ENCODE measurements at places on chromosomes 3 and 15.

GRCh38 chr3:89521328-89521727, 413.9 kb downstream of the EPHA3 start:
- DNase-seq, result no peak

- no peak for DNase-seq
Observed at GRCh38 chr15:57528940-57529565, 62.7 kb upstream of the MYZAP start.

DNA sequence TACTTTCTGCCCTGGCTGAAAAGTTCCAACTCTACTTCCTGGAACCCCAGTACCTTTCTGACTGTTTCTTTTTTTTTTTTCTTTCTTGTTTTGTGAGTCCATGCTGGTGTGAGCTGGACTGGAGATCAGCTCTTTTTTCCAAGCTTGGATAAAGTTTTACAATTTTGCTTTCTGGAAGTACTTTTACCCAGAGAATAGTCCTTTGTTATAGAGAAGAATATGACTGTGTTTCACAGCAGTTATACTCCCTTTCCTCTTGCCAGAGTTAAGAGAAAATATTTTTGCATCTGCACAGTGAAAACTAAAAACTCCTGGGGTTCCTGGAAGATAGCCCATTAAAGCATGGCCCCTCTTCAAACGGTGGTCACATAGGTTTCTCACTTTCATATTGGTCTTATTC, 1100.6 kb downstream of the OTOL1 start:
- DNase-seq, result no peak

DNA sequence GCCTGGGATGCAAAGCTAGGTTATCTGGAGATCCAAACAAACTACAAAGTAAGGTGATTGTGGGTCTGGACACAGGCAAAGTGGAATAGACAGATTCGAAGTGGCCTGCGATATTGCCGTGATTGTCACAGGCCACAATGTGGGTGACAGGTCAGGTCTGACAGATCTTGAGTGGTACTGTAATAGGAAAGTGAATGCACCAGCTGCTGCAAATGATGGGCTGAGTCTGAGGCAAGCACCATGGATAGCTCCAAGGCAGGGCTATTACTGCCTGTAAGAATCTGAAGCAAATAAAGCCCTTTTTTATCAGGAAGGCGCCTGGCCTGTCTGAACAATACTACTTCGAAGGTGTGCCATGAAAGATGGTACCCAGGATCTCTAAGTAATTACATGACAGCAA, 10.0 kb downstream of the ARMC8 start:
- DNase-seq, result peak; percentile 17

- no peak for DNase-seq
Observed at GRCh38 chr15:38687340-38687739, 122.7 kb upstream of the RASGRP1 start.

DNA sequence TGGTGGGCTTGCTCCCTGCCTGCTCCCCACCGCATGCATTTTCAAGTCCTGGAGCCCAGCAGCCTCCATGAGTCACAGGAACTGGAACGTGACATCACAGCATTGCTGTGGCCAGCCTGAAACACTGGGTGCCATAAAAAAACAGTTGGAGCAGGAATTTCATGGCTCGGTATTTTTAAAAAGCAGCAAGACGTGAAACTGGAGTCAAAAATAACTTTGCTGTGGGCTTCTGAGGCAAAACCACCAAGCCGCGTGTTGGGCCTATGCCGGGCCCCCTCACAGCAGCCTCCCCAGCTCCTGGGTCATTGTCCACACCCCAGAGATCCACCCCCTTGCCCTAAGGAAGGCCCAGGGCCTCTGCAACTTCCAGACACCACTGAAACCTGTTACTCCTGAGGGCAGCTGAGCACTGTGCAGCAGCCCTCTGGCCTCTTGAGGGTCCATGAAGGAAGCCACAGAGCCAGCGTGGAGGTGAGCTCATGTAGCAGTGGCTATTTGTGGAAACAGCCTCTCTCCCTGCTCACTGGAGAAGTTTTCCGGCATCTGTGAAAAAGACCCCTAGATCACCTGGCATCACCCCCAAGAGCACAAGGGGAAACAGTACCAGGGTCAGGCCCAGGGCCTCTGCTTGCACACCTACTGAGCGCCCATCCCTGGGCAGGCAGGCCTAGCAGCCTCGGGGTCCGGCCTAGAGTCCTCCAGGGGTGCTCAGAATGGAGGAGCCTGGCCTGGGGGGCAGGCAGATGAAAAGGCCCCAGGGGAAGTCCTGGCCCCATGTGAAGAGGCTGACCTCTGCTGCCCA, 34.0 kb upstream of the DUSP7 start:
- peak; percentile 83 for DNase-seq

DNA sequence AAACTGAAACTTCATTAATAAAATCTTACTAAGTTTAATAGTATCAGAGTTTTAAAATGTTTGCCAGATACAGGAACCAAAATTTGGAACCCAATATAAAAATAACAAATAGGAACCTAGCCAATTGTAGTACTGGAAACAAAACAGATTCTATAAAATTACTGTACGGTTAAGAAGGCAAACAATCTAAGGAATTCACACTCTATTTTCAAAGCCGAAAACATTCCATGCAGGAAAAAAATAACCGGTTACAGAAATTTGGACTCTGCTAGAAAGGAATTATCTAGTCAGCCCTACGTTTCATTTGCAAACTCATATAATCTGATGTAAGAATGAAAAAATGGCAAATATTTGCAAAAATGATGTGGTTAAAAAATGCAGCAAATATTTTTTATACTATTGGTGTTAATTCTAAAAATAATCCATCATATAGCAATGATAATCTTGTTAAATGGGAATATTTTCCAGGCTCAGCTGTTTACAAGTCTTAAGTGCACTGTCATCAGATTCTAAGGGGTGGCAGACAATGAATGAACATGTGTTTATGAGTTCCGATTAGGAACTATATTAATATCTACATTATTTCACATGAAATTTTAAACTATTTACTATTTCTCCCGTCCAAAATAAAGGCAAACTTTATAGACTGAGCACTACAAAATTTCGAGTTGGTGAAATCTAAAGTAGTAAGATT, 58.1 kb downstream of the DCBLD2 start:
- DNase-seq, result no peak

DNA sequence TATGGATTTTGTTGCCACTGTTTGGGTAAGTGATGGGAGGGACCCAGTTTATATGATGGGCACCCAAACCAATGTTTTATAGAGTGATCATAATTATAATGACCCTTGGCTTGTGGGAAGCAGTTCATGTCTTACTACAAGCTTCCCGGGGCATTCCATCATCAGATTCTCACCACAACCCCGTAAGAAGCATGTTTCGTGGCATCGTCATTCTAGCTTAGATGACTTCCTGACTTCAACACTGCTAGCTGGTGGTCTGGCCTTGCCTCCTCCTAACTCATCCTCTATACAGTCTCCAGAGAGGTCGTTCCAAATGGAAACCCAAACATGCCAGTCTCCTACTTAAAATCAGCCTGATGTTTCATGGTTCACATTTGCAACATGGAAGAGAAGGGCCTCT, 226.9 kb downstream of the ADAMTS9 start:
- no peak for DNase-seq

- no peak for DNase-seq
Observed at GRCh38 chr15:65962187-65962586, 92.9 kb downstream of the RAB11A start.

GRCh38 chr3:30354972-30355371, 251.4 kb upstream of the TGFBR2 start:
- DNase-seq, result no peak

GRCh38 chr3:169389211-169389924, 274.1 kb downstream of the MECOM start:
- no peak for DNase-seq

- DNase-seq, result no peak
Observed at GRCh38 chr3:184739594-184740505, 28.0 kb upstream of the MAGEF1 start.

GRCh38 chr3:151555523-151555922, 94.7 kb upstream of the IGSF10 start:
- DNase-seq, result no peak

DNA sequence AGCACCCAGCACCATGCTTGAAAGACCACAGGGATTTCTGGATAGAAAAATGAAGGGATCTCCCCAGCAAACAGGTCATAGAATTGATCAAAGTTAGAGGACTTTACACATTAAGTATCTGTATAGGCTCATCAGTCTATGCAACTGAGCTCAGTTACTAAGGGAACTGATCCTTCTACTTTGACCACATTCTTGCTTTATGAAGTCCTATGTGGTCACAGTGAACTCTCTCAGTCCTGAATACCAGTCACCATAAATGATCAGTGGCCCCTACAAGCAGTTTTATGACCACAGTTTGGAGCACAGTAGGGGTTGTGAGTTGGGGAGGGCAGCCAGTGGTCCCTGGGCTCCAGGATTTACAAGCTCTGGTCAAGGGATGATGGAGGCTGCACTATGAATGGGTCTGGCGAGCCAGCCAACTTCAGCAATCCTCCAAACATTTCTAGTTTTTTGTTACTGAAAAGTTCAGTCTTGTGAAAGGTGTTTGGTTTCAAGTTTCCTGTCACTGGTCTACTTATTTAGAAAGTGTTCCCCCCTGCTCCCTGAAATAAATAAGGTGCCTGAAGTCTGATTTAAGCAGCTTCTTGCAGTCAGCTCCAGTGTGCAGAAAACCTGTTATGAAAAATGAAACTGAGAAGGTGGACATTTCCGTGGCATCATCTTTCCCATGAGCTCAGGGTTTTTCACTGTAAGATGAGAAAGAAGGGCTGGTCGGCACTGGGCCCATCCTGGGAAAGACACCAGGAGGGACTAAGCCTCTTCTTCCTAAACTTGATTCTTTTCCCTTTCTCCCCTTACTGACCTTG, 75.5 kb downstream of the DAPK2 start:
- no peak for DNase-seq

GRCh38 chr15:50627351-50628055, 59.1 kb downstream of the TRPM7 start:
- DNase-seq, result no peak

DNA sequence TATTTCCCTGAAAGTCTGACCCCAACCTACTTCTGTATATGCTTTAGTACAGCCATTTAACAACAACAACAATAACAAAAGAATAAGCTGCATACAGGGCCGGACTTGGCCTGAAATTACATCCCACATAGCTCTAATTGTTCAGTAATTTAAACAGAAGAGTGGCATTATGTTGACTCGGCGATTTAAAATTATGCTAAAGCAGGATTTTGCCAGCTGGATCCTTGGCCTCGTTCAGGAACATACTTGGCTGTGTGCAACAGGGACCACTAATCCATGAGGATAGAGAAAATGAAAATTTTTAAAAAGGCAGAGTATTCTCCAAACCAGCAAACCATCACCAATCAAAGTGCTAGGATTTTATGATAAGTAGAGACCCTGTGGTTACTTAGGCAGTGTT, 433.1 kb upstream of the RBMS3 start:
- DNase-seq, result no peak

DNA sequence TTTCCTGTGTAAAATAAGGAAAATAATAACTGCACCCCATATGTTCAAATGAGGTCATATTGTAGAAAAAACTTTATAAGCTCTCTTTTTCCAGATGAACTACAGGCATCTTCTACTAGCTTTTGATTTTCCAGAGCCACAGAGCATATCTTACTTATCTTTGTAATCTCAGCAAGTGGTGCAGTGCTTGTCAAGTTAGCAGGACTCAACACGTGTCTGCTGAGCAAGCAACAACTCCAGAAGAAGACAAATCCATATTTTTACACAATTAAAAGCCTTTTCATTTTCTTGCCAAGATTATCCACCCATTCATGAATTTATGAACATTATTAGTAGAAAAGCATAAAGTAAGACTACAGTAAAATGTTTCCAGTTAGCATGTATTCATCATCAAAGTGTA, 14.4 kb upstream of the TSC22D2 start:
- no peak for DNase-seq

Data from ACHN (cell line).